Activated CD4-positive, CD25-positive, alpha-beta regulatory T cell treated with anti-CD3 and anti-CD28 coated beads, Interleukin-2, amount 50 U/mL, for 72 hours (primary cell): ENCODE measurements at places on chromosomes 2 and 18.

GRCh38 chr18:79164706-79165105 is 95.5 kb downstream of the ATP9B start:
- no peak for DNase-seq

DNA sequence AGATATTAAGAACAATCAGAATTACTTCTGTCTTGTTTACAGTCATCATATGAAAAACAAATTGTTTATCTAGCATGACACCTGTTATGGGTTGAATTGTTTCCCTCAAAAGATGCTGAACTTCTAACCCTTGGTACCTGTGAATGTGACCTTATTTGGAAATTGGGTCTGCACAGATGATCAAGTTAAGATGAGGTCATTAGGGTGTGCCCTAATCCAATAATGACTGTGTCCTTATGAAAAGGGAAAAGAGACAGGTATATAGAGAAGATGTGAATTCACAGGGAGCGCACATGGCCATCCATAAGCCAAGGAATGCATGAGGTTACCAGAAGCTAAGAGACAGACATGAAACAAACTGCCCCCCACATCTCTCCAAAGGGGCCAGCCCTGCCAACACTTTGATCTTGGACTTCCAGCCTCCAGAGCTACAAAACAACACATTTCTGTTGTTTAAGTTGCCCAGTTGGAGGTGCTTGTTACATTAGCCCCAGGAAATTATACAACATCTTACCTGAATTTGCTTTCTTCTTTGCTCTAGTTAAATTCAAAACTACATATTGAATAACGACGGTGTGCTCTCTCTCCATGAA is 2.3 kb upstream of the HPCAL1 start:
- DNase-seq, result no peak

DNA sequence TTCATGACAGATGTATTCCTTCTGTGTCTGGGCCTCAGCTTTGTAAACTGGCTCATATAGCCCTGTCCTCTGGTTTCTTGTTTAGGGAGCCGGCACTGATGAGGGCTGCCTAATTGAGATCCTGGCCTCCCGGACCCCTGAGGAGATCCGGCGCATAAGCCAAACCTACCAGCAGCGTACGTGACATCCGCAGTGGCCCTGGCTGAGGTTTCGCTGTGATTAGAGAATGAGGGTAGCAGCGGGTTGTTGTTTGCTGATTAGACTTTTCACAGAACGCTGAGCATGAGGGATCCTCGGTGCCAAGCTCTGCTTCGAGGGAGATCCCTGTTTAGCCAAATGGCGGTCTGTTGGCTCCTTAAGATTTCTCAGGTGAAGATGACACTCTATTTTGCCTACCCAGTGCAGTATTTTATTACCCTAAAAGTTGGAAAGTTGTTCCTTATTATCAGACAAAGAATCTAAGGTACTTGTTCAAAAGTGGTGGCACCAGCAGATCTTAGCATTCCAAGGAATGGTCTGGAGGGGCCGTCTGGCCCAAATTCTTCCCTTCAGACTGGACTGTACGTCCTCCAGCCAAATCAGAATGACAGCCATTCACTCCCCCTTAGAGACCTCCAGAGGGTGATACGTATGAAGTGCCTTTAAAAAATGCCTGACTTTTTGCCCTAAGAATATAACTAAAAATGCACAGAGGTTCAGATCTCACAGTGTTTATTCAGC is 21.5 kb upstream of the GMCL1 start:
- no peak for DNase-seq

DNA sequence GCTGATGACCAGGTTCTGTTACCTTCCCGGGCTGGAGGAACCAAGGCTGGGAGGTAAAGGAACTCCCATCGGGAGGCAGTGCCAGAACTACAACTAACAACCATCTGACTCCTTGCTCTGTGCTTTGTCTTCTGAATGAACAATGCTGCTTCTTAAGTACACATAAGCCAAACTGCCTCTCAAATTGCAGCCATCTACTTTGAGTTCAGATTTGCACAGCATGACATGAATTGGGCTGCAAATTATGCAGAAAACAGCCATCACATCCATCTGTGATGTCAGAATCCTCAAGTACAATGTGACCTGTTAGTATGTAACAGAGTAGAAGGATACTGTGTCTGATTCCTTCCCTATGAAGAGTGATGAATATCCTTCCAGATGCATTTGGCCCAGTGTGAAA is 290.6 kb downstream of the ZNF521 start:
- DNase-seq, result no peak

- DNase-seq, result no peak
Measured at GRCh38 chr2:35946478-35946877, 409.1 kb upstream of the CRIM1 start.

GRCh38 chr2:72033636-72034035 is 114.0 kb downstream of the CYP26B1 start:
- no peak for DNase-seq

DNA sequence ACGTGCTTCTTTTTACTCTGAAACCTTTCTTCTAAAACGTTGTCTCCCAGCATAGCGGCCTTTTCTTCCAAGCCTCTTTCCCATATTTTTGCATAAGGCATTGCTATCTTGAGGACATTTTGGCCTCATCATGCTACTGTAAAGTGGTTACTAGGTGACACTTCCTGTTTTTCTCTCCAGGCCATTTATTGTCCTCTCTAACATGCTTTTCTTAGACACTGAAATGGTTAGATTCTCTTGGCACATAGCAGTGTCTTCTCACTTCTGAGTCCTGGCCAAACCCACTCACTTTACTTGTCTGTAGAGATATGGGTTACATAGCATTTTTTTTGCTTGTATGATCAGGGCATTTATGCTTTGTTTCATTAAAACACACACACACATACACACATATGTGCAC is 50.1 kb upstream of the KCNH7 start:
- no peak for DNase-seq
